ENCODE measurements at places on chromosomes 11 and 22. TPM values are rescaled to one million over a fixed set of nuclear protein-coding genes. Genes with fewer than 3 reads are reported as not detected.

PDGFB gene
- 1.7 TPM for total RNA-seq

GRCh38 chr11:106464728-106465127, 387.3 kb downstream of the AASDHPPT start:
- no peak overlapping the region for H3K4me3 ChIP-seq
- no peaks in the 10 kb centered on the region for H3K4me1 ChIP-seq
- no peaks in the 10 kb centered on the region for H3K36me3 ChIP-seq

DNA sequence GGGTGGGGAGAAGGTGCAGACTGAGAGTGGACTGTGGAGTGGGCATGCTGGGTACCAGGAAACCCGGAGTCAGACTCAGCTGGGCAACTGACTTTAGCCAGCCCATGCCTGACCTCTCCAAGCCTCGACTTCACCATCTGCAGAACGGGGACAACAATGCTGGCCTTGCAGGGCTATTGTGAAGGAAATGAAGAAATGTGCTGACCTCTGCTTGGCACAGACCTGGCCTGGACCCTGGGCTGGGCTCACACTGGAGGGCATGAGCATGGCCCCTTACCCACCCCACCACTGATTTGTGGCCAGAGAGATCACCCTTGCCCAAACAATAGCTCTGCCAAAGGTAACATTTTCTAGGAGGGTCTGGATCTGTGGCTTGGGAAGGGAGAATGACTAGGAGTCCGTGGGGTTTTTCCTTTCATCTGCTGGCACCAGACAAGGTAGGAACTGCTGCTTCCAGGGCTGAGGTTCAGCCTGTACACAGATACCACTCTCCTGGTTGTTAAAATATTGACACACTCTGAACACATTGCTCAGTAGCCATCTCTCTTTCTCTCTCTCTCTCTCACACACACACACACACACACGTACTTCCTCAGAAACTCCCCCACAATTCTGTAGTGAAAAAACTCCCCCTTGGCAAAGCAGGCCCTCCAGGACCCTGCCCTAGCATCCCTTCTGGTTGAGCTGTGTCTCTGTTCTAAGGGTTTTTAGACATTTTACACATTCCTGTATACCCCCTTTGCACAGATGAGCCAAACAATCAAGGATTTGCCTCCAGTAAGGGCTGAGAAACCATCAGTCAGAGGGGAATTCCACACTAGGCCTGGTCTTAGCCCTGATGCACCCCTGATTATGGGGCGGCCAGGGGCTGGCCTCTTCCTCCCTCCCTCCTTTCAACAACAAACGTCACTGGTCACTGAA, 1.0 kb downstream of the MOGAT2 start:
- no peaks in the 10 kb centered on the region for H3K4me1 ChIP-seq
- no peak overlapping the region for H3K27ac ChIP-seq

GRCh38 chr22:49300951-49301397, 526.7 kb downstream of the BRD1 start:
- H3K4me3 ChIP-seq, result no peak overlapping the region
- no peak overlapping the region for H3K27ac ChIP-seq
- H3K4me1 ChIP-seq, result no peaks in the 10 kb centered on the region
- no peaks in the 10 kb centered on the region for H3K27me3 ChIP-seq
- no peaks in the 10 kb centered on the region for H3K36me3 ChIP-seq
- no peak for DNase-seq

DNA sequence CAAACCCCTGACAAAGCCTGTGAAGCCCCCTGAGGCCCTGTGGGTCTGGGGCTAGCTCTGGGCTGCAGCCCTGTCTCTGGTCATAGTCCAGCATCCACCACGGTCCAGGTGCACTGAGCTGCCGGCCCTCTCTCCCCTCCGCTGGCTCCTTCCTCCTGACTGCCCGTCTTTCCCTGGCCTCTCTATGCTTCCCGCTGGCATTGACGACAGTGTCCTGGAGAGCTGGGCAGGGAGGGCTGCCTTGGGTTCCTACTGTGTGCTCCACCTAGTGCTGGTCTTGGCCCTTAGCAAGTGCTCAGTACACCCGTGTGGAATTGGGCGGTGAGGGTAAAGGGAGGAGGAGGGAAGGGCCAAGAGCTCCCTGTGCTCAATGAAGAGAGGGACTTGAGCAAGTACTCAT, 868 bp upstream of the MYEOV start:
- no peak overlapping the region for H3K4me3 ChIP-seq
- H3K27ac ChIP-seq, result no peak overlapping the region
- H3K27me3 ChIP-seq, result no peaks in the 10 kb centered on the region
- DNase-seq, result no peak

DNA sequence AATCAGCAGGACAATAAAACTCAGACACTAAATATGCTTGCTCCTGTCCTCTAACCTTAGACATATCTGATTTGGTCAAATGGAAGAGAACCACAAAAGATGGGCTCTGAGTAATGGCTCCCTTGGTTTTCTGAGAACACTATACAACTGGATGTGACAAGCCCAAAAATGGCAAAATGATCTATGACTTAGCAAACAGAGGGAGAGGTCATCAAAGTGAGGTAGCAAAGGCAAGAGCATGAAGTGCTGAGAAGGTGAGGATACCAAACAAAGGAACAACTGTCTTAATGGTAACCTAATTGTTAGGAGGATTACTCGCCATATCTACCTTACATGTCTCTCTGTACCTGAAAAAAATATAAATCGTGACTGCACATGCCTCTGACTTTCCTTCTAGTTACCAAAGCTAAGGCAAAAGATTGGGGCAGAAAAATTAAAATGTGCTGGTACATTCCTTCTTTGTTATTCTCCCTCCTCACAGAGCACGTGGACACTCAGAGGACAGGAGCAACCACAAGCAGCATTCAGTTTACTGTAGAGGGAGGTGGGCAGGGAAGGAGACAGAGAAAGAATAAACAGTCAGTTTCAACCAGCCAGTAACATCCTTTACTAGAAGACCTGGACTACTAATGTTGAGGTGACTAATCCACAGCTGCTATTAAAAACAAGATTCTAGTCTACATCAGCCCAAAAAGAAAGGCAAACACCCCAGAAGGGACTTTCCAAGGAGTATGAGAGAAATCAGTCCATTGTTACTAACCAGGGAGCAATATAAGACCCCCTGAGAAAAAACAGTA, 88.8 kb downstream of the AMBRA1 start:
- no peak overlapping the region for H3K4me3 ChIP-seq
- no peaks in the 10 kb centered on the region for H3K27me3 ChIP-seq
- no peak overlapping the region for H3K27ac ChIP-seq
- no peak for DNase-seq
- peaks cover 67% of the 10 kb centered on the region for H3K36me3 ChIP-seq

Measured in CD4-positive, CD25-positive, alpha-beta regulatory T cell (primary cell).